ENCODE measurements at places on chromosomes 13 and 19.

- DNase-seq = no peak
These were observed 3.0 kb upstream of the CYP4F12 start for GRCh38 chr19:15669891-15670290.

DNA sequence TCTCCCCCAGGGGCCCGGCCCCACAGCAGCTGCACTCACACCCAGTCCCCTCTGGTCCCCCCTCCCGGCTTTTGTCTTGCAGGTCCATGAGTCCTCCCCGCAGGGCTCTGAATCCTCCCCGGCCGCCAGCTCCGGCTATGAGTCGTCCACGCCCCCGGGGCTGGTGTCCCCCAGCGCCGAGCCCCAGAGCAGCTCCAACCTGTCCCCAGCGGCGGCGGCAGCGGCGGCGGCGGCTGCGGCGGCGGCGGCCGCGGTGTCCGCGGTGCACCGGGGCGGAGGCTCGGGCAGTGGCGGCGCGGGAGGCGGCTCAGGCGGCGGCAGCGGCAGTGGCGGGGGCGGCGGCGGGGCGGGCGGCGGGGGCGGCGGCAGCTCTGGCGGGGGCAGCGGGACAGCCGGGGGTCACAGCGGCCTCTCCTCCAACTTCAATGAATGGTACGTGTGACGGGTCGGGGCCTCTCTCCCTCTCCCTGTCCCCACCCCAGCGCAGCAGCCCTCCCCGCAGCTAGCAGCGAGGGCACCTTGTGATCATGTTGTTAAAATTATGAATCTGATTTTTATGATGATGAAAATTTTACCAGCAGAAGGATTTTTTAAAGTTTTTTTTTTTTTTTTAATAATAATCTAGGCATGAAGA is 3.8 kb downstream of the ZIC2 start:
- no peak for DNase-seq

DNA sequence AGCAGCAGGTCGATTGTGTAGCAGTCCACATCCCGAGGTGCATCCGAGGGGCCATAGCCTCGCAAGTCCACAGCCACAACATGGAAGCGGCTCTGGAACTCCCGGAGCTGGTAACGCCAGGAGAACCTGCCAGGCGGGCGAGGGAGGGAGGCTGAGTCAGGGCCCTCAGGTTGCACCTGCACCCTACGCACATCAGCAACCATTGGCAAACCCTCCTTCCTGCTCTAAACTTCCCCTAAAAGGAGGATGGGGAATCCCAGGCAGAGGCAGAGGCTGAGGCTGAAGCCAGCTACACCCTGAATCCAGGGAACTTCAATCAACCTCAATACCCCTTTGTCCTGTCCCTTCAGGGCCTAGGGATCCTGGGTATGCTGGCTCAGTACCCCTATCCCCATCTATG is 977 bp downstream of the EPHX3 start:
- no peak for DNase-seq

DNA sequence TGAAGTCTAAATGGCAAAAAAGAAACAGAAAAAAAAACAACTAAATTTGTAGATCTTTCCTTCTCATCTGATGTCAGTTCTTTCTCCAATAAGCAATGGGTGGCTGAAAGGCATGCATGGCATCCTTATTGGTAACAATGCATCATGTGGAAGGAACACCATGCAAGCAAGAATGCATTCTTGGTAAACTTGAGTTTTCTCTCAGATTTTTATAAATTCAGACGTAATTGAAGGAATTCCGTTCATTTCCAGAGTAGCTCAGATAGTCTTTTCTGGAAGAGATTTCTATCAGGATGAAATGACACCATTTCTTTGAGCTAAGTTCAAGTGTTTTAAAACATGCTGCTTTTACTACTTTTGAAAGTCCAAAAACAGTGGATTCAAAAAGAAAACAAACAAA is 373.0 kb downstream of the COG6 start:
- no peak for DNase-seq
